Skeletal muscle cell (primary cell): ENCODE measurements at places on chromosomes 1 and 21.

DNA sequence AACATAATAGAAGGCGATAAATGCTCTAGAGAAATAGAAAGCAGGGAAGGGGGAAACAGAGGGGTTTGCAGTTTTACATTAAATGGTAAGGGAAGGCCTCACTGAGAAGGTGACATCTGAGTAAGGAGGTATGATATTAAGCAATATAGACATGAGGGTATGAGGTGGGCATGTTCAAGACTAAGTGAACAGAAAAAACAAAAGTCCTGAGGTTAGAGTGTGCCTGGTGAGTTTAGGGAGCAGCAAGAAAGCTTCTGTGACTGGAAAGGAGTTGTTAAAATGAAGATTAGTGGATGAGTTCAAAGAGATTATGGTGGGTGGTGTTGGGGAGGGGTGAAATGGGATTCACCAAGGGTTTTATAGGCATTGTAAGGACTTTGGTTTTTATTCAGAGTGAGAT, 8.6 kb downstream of the RPRD2 start:
- DNase-seq, result no peak

- DNase-seq, result no peak
These were observed 40.9 kb upstream of the SIM2 start for GRCh38 chr21:36657999-36658398.

DNA sequence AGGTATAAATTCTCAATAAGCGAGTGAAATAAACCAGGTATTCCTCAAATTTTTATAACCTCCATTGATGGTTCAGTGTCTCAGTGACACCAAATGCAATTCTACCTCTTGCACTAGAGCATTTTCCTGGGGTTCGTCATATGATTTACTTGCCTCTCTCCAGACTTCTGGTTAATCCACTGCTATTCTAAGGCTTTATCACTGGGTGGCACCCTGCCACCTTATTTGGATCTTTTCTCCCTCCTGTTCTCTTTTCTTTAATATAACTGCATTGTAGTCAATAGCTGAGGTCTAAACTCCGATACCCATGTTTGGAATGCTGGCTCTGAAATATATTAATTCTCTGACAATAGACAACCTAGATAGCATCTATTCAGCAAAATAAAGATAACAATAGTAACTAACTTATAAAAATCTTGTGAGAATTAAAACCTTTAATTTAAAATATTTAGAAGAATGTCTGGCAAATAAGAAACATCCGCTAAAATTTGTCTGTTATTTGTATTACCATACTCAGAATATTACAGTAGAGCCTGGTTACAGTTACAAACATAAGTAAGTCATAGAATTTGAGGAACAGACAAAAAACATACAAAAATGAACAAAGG, 436.4 kb downstream of the PLA2G4A start:
- peak; percentile 27 for DNase-seq

GRCh38 chr1:8739377-8739776, 78.1 kb downstream of the RERE start:
- no peak for DNase-seq

GRCh38 chr1:84892705-84893618, at the start of gene LPAR3:
TSS of gene LPAR3 (minus strand) at chr1:84893206. CDS start at chr1:84866120, 27,086 bp downstream.
- DNase-seq, result no peak

DNA sequence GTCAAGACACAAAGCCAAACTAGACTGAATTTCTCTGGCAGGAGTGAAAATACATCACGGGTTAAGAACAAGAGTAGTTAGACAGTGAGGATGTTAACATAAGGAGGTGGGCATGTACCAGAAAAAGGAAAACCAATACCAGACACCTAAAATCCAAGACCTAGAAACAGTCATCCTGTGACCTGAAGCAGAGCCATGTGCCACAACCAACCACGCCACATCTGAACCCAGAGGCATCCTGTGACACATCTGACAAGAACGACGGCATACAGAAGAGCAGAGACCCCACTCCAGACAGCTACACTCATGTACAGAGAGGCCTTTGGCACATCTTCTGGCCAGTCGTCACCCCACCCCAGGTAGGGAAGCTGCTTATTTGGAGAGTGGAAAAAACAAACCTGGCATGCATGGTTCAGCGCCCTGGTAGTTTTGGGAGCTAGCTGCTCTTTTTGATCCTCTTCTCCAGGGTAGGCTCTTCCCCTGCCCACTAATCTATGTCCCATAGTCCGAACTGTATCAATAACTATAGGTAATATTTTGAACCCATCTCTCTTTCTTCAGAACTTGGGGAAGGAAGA, 72.1 kb downstream of the SLC45A1 start:
- no peak for DNase-seq

- DNase-seq, result no peak
These were observed 14.3 kb downstream of the WDR64 start for GRCh38 chr1:241666419-241666818.
